ENCODE measurements at places on chromosomes 3 and 15.

DNA sequence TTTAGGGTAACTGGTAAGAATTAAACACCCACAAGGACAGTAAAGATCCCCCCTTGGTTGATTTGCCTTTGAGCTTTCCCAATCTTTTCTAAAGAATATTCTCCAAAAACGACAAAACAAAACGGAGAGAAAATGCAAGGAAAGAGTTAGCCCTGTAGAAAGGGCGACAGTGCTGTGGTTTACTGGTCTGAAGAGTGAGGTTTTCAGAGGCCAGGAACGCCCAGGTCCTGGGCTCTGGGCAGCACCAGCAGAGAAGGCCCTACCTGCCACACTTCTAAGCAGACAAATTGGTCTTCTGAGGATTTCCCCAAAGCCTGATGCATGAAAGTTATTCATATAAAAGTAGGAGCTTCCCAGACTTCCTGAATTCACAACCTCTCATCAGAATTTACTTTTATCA is 119.3 kb downstream of the KCNMB2 start:
- DNase-seq = no peak

GRCh38 chr15:95866711-95867440 is 463.6 kb upstream of the NR2F2 start:
- no peak for DNase-seq

DNA sequence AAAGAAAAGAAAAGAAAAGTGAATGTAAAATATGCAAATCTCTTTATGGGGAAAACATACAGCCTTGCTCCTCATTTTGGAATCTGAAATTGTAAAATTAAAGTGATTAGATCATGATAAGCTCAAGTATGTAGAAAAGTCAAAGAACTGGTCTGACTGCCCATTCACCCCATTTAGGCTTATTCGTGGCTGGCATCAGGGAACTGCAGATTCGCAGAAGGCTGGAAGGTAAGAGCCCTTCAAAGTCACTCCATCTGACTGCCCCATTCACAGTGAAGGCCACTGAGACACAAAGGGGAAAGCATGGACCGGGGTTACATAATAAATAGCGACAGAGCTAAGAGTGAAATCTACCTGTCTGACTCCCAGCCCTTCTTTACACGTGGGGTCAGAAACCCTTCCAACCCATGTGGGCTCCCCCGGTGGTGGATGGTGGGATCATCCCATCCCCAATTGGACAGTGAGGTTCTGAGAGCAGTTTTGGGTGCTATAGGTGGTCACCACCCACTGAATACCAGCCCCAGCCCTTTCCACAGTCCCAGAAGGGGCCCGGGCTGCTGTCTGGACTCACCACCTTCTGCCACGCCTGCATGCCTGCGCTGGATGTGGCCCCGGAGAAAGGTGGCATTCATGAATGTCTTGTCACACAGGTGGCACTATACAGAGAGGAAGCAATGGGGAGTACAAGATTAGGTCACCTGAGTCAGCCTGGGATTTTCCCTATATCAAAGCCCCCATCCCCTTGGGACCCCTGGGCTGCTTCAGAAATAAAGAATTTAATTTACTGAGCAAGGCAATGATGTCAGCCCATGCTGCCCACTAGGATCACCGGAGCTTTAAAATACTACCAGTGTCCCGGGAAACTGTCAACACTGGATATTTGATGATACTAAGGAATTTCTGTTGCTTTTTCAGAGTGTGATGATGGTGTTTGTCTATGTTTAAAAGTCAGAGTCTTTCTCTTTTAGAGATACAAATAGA is 17.9 kb downstream of the DZIP1L start:
- no peak for DNase-seq

DNA sequence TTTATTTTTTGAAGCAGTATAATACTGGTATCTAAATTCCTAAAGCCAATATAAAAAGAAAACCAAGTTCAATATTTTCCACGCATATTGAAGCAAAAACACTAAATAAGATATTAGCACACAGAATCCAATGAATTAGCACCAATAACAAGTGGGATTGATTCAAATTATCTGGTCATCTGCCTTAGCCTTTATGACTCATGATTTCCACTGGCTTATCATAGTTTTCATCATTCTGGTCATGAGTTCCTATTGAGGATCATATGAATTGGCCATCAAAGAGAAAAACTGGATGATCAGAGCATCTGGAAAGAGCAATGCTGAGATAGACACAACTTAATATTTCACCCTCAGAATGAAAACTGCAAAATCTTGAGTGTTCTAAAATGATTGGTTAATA is 809.9 kb downstream of the MCTP2 start:
- no peak for DNase-seq

- no peak for DNase-seq
These were observed 8.1 kb downstream of the SEMA7A start for GRCh38 chr15:74425630-74426029.

DNA sequence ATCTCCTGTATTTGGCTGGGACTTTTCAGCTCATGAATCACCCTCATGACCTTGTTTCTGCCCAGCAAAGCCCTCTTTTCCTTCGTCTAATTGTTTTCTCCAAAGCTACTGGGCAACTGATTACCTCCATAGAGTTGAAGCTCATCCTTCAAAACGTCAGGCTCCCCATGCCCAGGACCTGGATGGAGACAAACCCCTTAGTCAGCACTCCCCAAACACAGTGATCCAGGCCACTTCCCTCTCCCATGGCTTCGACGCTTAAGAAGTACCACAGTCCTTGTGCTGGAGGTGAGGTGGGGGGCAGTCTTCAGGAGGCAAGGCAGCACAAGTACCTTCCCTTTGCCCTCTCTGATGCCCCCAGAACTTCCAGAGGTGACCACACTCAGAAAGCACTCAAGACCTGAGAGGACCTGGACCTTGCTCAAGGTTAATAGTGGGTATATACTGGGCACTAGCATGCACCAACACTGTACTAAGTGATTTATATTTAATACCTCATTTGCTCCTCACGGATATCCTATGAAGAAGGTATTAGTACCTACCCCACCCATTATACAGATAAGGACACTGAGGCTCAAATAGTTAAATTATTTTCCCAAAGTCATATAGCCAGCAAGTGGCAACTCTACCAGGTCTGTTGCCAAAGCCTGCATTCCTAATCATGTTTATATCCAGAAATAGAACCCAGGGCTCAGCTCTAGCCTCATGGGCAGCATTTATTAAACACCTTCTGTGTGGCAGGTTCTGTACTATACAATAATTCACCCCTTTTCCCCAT is 16.5 kb downstream of the TMEM40 start:
- DNase-seq = no peak

DNA sequence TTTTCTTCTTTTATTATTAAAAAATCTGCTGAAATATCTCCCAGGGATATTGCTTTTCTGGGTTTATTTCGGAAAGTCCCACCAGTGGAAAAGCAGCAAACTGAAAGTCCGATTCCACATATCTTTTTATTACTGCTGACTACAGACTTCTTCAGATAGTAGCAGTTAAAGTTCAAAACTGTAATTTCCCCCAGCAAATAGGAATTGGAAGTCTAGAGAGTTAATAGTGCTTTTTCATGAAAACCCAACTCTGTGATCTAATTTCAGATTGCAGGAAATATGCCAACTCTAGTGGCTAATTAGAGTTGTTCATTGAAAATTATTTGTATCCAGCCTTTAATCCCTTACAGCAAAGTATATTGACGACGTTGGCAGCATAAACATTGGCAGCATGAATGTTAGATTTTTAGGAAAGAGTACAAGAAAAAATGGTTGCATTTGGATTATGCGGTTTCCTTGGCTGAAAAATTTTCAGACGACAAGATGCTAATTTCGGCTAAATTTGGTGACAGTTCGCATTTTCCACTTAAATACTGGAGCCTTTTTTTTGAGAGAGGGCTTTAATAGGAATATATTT is 472.9 kb upstream of the CBLB start:
- no peak for DNase-seq

DNA sequence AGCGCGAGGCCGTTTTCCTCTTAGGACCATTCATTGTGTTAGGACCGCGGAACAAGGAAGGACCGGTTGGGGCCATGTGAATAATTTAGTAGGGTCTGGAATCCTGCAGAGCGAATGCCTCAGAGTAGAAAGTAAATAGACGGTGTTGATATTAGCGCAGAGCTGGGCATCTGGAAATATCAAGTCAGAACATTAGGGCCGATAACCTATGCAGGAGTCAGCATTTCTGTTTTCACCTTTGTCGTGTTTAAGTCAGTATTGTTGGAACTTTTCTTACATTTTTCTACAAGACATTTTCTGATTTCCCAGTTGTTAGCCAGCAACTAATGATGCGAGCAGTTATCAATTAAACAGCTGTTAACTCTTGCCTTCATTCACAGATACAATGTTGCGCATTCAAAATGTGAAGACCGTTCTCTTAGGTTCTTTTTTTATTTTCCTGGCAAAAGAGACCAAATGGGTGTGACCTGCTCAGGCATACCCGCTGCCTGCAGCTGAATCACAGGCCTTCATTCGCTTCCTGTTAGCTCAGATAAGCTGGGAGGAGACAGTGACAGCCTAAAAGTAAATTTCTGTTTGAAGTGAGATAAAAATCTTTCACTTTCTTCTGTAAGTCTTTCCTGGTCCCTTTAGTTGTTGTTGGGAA is 966 bp upstream of the PKM start:
- DNase-seq = no peak

DNA sequence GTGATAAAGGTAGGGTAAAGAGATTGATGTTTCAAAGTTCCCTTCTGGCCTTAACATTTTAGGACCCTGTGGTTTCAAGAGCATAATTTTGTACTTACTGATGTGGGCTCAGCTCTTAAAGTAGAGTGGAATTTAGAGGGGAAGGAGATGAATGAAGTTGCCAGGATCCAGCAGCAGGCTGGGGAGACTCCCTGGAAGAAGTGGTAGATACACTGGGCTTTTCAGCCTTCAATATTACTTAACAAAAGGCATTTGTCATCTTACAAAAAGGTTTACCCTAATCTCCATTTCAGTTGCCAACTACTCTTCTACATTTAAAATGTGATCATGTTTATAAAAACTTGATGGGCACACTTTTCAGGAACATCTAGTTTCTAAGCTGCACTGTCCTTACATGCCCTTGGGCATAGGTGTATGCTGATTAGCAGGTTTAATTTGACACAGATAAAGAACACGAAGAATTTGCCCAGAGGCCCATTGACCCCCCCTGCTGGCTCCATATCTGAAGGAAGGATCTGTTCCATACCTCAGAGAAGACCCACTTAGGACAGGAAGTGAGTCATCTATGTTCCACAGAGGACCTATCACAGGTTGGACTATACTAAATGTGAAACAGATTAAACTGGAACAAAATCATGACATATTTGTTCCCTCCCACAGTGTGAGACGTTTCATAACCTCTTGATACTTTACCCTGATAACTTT is 93.0 kb upstream of the LPP start:
- no peak for DNase-seq
